ENCODE measurements at places on chromosomes 2 and 18. TPM values are rescaled to one million over a fixed set of nuclear protein-coding genes. Genes with fewer than 3 reads are reported as not detected.

Gene SIX2
- not detected for total RNA-seq

Gene GAREM1
- 0.15 TPM for total RNA-seq

Gene IL36G
- total RNA-seq: 0.29 TPM

Gene PKDCC
- total RNA-seq: not detected

Gene PIEZO2
- not detected for total RNA-seq

Gene CCDC68
- not detected for total RNA-seq

Gene DNAJC5G
- total RNA-seq: not detected

Gene LBH
- 135 TPM for total RNA-seq

Gene IHH
- 0.17 TPM for total RNA-seq

Gene RNF181
- 122 TPM for total RNA-seq

Gene IL1RN
- total RNA-seq: 3.0 TPM

Gene RGPD4
- not detected for total RNA-seq

Gene ABCB11
- total RNA-seq: 0.05 TPM

Gene VWC2L
- total RNA-seq: not detected

Gene FBXO48
- 2.5 TPM for total RNA-seq

Gene CYP26B1
- total RNA-seq: not detected

Gene STAT4
- 95.0 TPM for total RNA-seq

Gene DCC
- not detected for total RNA-seq

Gene ERMN
- 5.8 TPM for total RNA-seq

Gene LRP1B
- total RNA-seq: not detected

Gene DUSP19
- 0.73 TPM for total RNA-seq

Gene SERPINB10
- not detected for total RNA-seq

Gene EMILIN2
- 25.3 TPM for total RNA-seq

Gene AGXT
- not detected for total RNA-seq

Gene HRH4
- total RNA-seq: 0.17 TPM

Gene SLC23A3
- 1.8 TPM for total RNA-seq

Gene OTOS
- total RNA-seq: not detected

Gene RGPD3
- total RNA-seq: 0.32 TPM

Gene ING5
- 25.3 TPM for total RNA-seq

Gene IL1F10
- total RNA-seq: not detected

Gene ANKRD62
- total RNA-seq: not detected

Gene ABCG8
- not detected for total RNA-seq

Data from T-helper 1 cell treated with Interleukin-12 subunit alpha and Interleukin-12 subunit beta and Interleukin-4 antibody, amounts not matched to agents 30 ng/mL and 1 ng/mL, for 36 hours (primary cell).